ENCODE measurements at places on chromosomes 7 and 10. TPM values are rescaled to one million over a fixed set of nuclear protein-coding genes. Genes with fewer than 3 reads are reported as not detected.

Gene TMEM236
- 0.07 TPM for total RNA-seq

Gene ING3
- 7.6 TPM for total RNA-seq

Gene TAS2R4
- total RNA-seq = 0.12 TPM

Gene FAM25G
- 1.1 TPM for total RNA-seq

Gene TUBAL3
- total RNA-seq = 0.48 TPM

Gene INMT
- total RNA-seq = not detected

Gene LRRC61
- total RNA-seq = not detected

Gene METTL27
- total RNA-seq = 9.8 TPM

Gene AKR1C8
- 0.21 TPM for total RNA-seq

Gene APBB1IP
- 10.0 TPM for total RNA-seq

Gene CROT
- 7.7 TPM for total RNA-seq

Gene NPSR1
- not detected for total RNA-seq

Gene CLRN3
- total RNA-seq = not detected

Gene DUS4L
- total RNA-seq = 11.2 TPM

Gene PPP1R3A
- total RNA-seq = not detected

Gene SPDYE6
- total RNA-seq = not detected

Gene PRDX3
- 315 TPM for total RNA-seq

Gene C7orf33
- not detected for total RNA-seq

Gene ATOH7
- total RNA-seq = 0.26 TPM

Gene TAF5
- 4.2 TPM for total RNA-seq

Gene TRPV5
- not detected for total RNA-seq

Gene PGAM1
- 637 TPM for total RNA-seq

Gene SEMA3E
- 2.1 TPM for total RNA-seq

Gene TRIM50
- total RNA-seq = not detected

Gene CCSER2
- total RNA-seq = 13.8 TPM

Gene HTR5A
- total RNA-seq = not detected

Gene DMBT1
- 0.05 TPM for total RNA-seq

Gene KCNH2
- total RNA-seq = 0.37 TPM

Gene ZCCHC24
- total RNA-seq = 4.9 TPM

Gene PNLIPRP3
- total RNA-seq = not detected

Gene HEPACAM2
- not detected for total RNA-seq

Gene TFPI2
- 302 TPM for total RNA-seq

Gene ZNF33A
- total RNA-seq = 8.2 TPM

Gene UNCX
- total RNA-seq = 0.09 TPM

Gene PTPN20
- total RNA-seq = 3.1 TPM

Gene DGKB
- total RNA-seq = not detected

Gene ALDH18A1
- total RNA-seq = 49.3 TPM

Gene DCLRE1A
- total RNA-seq = 6.5 TPM

Gene TMEM178B
- 1.1 TPM for total RNA-seq

Gene HOXA11
- 0.67 TPM for total RNA-seq

Gene RPEL1
- not detected for total RNA-seq

Gene FOXI2
- not detected for total RNA-seq

Gene NODAL
- total RNA-seq = not detected

Gene ATRNL1
- 0.78 TPM for total RNA-seq

Gene SLC25A28
- 27.4 TPM for total RNA-seq

Gene TMEM270
- total RNA-seq = not detected

Gene NAMPT
- total RNA-seq = 118 TPM
